ENCODE measurements at places on chromosomes 4 and X. TPM values are rescaled to one million over a fixed set of nuclear protein-coding genes. Genes with fewer than 3 reads are reported as not detected.
A peak's percentile ranks its signal among the peaks of the same experiment; 100 is the strongest.

GATA1 gene
- not detected for total RNA-seq

CLNK gene
- total RNA-seq: not detected

- no peak for DNase-seq
These were observed 81.5 kb upstream of the CD99 start for GRCh38 chrX:2609431-2610238.

- DNase-seq: no peak
These were observed 21.4 kb upstream of the AFAP1 start for GRCh38 chr4:7960790-7961655.

- DNase-seq: no peak
These were observed 108.5 kb downstream of the ZNF330 start for GRCh38 chr4:141329174-141329569.

DNA sequence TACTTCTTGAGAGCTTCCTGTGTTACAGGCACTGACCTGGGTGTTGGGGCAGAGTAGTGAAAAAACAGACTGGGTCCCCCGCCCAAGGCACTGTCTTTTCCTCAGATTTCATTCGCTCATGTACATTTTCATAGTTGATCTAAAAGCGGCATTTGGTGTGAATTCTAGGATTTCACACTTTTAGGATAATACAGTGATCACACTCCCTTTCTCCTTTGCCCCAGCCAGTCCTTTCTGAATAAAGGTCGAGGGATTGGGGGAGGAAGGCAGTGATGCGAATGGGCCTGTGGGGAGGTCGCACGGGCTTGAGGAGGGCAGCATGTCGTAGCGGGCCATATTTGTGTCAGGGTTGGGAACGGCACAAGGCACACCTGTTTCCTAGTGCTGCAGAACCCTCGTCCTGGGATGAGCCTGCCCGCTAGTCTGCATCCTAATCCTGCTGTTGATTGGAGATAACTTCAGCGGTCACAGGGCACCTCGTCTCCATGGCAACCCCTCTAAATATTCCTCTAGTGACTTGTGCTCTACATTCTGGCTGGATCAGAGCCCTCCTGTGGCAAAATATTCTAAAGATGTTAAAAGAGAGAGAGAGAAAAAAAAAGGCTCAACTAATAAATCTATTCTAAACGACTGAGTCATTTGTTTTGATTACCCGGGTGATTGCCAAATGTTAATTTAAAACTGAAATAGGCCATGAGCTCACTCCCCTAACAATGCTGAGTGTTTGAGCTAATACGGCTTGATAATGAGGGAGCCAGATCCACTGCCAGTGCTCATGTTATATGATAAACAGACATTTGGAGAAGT, 21.8 kb downstream of the FHL1 start:
- DNase-seq: peak; percentile 79

Measured in epithelial cell of proximal tubule (primary cell).